NCI-H345 (cell line): ENCODE measurements at places on chromosomes 5 and 9.

- no peak for DNase-seq
Measured at GRCh38 chr5:168822248-168822744, 243.1 kb upstream of the PANK3 start.

DNA sequence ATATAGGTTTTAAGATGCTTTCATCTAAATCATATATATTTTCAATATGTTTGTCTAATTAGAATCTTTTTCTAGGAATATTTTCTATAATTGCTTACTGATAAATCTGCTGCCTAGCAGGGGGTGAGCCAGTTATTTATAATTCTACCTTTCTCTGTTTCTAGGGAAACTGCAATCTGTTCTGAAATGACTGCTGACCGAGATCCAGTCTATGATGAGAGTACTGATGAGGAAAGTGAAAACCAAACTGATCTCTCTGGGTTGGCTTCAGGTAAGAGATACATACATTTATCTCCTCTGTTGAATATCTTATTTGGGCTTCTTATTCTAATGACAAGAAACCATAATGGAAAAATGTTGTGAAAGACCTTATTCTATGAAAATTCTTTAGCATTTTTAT lies 127.3 kb downstream of the XRCC4 start:
- no peak for DNase-seq

DNA sequence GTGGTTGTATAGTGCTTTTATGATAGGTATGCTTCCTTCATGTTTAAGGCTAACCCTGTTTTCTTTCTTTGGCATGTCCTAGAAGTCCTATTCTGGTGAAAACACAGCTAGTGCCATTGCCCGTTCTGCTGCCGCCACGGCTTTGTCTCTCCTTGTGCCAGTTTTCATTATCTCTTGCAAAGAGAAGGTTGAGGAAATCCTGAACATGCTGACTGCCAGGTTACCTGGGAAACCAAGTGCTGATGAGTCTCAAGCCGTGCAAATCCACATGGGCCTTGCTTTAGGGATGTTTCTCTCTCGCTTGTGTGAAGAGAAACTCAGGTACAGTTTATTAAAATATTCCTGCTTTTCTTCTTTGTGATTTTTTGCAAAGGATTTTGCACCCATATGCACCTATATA lies 102.2 kb downstream of the HACD4 start:
- DNase-seq = no peak

DNA sequence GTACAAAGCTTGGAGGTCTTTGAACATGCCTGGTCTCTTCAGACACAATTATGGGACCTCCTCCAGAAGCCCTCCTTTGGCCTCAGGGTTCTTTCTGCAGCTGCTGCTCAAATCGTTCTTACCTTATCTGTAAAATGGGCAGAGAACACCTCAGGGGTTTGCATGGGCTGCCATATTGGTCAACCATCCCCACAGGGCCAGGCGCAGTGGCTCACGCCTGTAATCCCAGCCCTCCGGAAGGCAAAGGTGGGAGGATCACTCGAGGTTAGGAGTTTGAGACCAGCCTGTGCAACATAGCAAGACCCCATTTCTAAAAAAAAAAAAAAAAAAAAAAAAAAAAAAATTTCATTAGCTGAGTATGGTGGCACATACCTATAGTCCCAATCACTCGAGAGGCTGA lies 29.1 kb upstream of the TCF7 start:
- DNase-seq = no peak

DNA sequence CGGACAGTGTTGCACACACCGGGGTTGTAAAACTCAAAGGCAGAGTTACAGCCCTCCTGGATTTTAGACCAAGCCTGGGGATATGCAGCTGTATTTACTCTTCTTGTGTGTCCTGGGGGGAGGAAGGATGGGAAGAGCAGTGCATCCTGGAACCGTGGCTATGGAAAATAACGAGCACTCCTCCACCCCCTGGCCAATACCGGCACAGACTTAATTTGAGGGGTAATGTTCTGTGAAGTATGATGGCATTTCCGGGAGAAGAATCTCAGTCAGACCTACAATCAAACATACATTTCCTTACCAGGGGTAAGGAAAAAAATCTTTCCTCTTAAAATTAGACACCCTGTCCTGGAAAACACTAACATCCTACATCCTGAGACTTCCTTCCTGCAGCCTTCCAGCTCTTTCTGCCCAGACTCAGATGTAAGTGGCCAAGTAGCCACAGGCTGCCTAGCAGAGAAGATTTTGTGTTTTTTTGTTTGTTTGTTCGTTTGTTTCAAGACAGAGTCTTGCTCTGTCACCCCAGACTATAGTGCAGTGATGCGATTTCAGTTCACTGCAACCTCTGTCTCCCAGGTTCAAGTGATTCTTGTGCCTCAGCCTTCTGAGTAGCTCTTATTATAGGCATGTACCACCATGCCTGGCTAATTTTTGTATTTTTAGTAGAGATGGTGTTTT lies 11.0 kb upstream of the ERMP1 start:
- DNase-seq = peak; percentile 82

DNA sequence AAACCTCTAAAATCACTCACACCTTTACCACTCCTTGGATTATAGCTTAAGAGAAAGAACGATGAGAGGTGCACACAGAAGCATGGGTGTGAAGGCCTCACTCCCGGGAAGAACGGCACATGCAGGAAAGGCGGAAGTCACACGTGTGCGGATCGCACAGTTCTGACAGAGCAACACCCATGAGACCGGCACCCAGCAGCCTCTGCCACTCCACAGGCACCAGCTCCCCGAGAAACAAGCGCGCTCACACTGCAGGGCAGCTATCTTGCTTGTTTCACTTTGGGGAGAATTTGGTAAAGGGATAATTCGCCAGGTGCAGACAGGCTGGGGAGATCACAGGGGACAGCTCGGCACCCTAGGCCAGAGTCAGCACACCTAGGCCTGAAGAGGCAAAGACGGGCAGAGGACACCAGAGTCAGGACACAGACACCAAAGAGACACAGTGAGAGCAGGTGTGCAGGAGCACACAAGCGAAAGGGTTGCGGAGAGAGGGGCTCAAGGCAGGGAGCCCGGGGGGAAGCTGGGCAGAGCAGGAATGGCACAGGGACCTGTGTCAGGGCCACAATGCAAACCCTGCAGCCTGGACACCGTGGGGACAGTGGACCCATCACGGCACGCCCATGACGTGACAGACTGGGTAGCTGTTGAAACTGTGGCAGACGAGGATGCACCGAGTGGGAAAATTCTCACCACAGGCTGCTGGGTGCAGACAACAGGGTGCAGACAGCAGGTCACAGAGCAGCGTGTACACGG lies 81.7 kb downstream of the CAMSAP1 start:
- no peak for DNase-seq

DNA sequence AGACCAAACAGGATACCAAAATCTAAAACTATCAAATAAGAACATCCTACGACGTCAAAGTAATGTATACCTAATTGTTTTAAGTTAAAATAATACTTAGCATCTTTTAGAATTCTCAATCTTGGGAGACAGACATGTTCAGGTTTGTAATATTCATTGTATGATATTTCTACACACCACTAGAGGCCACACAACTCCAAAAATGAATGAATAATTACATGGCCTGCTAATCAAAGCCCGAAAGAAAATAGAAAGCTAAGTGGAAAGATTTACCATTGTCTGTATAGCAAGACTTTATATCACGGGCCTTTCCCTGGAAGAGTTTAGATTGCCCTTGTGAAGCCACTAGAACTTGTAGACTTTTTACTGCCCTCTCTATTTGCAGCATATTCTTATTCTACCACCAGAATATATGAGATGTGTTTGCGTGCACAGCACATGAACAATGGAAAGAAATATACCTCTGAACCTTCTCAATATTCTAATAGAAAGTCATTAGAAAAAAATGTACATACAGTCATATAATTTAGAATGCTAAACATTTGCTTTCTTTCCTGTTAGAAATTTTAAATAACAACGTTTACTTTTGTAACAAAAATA lies 380.1 kb upstream of the NUDT12 start:
- no peak for DNase-seq

DNA sequence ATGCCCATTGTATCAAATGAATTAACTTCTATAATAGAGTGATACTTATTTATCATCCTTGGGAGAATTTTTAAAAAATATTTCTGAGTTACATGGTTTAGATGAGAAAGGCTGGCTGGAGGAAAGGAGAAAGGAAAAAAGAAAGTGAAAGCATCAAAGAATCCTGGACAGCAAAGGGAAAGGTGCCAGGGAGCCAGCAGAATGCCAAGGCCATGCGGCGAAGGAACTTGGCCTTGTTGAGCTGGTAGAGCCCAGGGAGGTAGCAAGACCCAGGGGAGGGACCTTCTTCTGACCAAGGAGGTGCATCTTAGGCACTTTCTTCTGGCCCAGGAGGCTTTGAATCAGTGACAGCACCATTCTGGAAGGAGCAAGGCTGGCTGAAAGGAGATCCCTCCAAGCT lies 240.5 kb downstream of the ENC1 start:
- no peak for DNase-seq

GRCh38 chr5:144422018-144422727 lies 251.5 kb downstream of the KCTD16 start:
- DNase-seq = no peak

DNA sequence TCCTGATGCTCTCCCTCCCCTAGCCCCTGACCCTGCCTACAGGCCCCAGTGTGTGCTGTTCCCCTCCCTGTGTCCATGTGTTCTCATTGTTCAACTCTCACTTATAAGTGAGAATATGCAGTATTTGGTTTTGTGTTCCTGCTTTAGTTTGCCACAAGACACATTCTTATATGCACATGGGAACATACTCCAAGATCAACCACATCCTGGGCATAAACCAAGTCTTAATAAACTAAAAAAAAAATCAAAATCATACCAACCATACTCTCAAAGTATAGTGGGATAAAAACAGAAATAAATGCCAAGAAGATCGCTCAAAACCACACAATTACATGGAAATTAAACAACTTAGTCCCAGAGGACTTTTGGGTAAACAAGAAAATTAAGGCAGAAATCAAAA lies 11.2 kb upstream of the ZCCHC9 start:
- DNase-seq = no peak

- DNase-seq = no peak
Measured at GRCh38 chr5:112087222-112087621, 330.2 kb upstream of the NREP start.

- DNase-seq = no peak
Measured at GRCh38 chr5:97434021-97434420, 251.0 kb upstream of the RIOK2 start.

DNA sequence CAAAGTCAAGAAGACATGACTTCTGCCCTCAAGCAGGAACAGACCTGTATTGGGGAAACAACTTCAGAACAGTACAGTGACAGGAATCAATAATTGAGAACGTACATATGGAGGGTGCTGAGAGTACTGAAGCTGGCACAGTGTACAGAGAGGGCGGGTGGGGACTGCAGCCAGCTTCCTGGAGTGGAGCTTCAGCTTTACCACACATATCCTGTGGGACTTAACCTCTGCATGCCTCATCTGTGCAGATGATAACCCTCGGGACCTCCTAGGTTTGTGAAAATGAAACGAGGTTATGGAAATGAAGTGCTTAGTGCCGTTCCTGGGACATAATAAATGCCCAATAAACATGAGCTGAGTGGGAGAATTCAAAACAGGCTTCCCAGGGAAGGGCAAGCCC lies 22.1 kb upstream of the RARS1 start:
- no peak for DNase-seq

DNA sequence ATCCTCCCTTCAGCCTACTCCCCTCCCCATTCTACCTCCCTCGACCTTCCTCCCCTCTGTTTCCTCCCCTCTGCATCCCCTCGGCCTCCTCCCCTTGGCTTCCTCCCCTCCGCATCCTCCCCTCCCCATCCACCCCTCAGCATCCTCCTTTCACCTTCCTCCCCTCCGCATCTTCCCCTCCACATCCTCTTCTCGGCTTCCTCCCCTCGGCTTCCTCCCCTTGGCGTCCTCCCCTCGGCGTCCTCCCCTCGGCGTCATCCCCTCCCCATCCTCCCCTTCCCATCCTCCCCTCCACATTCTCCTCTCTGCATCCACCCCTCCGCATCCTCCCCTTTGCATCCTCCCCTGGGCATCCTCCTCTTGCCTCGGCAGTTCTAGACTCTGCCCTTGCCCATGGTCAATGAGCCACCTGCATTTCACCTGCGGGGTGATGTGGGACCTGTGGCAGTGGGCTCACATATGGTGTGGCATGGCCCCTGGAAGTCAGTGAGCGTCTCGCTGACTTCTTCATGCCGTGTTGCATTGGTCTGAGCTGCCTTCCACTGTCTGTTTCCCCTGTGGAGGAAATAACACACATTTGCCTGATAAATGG lies 113.0 kb downstream of the WNK2 start:
- DNase-seq = no peak

DNA sequence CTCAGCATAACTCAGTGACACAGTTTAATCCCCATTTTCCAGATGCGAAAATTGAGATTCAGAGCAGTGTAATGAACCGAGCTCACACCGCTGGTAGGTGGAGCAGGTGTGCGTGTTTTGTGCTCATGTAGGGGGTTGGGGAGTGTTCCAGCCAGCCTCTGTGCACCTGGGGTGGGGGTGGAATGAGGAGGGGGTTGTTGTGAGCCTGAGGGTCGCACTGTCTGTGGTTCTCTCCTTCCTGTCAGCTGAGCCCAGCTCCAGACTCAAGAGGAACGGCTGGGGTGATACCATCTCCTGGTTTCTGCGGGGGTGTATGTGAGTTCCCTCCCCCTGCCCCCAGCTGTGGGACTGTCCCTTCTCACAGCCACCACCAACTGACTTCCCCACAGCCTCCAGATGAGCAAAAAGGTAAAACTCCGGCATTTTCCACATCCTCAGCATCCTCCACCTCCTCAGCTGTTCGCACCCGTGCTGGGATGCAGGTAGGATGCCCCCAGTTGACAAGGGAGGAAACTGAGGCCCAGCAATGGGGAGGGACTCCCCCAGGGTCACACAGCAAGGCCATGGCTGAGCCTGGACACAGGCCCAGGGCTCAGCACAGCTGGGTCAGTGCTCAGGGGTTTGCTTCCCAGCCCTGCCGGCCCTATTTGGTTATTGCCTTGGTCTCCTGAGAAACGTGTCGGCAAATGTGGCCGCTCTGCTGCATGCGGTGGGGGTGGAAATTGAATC lies 2.1 kb downstream of the SH2D3C start:
- no peak for DNase-seq

GRCh38 chr9:91903126-91903911 lies 46.7 kb downstream of the ROR2 start:
- no peak for DNase-seq

DNA sequence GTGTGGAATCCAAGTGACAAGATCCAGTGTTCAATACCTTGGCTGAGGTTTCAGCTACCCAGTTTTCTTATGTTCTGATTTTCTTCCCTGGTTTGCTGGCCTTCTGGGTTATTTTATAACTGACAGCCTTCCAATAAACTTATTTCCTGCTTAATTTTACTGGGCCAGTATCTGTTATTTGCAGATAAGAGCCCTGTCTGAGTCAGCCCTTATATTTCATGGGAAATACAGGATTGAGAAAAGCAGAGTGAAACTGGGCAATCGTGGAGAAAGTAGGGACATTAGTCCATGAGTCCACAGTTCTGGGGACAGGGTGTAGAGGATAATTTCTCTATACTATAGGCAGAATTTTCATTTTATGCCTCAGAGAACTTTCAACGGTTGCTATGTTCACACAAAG lies 32.3 kb downstream of the TMEM167A start:
- no peak for DNase-seq
